ENCODE measurements at places on chromosomes 4 and X.

GRCh38 chr4:138298866-138299265 is 56.7 kb upstream of the SLC7A11 start:
- no peak for DNase-seq

GRCh38 chr4:182873289-182873688 is 43.9 kb downstream of the DCTD start:
- no peak for DNase-seq

GRCh38 chr4:85726555-85726954 is 251.6 kb downstream of the ARHGAP24 start:
- no peak for DNase-seq

- peak; percentile 44 for DNase-seq
These were observed 125.3 kb downstream of the COL4A6 start for GRCh38 chrX:108312957-108313356.

GRCh38 chr4:33411182-33411581 is 2691.0 kb downstream of the PCDH7 start:
- no peak for DNase-seq

- no peak for DNase-seq
These were observed 173.2 kb downstream of the MGST2 start for GRCh38 chr4:139838811-139839210.

- no peak for DNase-seq
These were observed 813 bp downstream of the TLR7 start for GRCh38 chrX:12867685-12868084.

- no peak for DNase-seq
These were observed 1032.7 kb downstream of the ADGRL3 start for GRCh38 chr4:62232814-62233213.

DNA sequence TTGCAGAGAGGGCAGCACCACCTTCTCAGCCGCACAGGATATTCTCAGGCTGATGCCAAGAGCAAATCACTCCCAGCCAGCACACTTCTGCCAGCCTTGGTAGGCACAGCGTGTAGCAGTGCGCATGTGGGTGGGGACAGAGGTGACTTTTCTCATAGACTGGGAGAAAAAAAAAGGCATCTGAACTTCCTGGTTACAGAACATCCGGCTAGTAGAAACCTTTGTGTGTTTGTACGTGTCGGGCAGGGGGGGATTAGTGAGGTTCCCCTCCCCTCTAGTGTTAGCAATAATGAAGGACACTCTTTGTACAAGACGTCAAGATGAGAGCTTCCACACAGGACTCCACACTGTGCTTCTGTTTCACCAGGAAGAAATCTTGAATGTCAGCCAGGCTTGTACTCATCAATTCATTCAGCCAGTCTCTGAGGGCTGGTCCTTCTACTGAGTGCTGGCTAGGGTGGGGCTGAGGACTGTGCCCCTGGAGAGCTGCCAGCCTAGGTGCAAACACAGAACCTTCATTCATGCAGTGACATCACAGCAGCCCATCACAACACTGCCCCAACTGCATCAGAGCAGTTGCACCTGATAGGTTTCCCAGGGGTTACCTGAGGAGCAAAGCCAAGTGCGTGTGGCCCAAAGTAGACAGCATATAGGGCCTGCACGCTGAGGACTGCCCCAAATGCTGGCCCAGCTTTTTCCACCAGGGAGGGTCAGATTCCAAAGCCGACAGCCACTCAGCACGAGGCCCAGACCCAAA is 34.7 kb downstream of the SLC25A5 start:
- peak; percentile 11 for DNase-seq

GRCh38 chrX:69538321-69538876 is 34.3 kb downstream of the NALF2 start:
- DNase-seq = peak; percentile 22

- no peak for DNase-seq
These were observed 221.0 kb downstream of the PALLD start for GRCh38 chr4:168717847-168718246.

- DNase-seq = no peak
These were observed 2341.6 kb downstream of the PCDH7 start for GRCh38 chr4:33061727-33062126.

DNA sequence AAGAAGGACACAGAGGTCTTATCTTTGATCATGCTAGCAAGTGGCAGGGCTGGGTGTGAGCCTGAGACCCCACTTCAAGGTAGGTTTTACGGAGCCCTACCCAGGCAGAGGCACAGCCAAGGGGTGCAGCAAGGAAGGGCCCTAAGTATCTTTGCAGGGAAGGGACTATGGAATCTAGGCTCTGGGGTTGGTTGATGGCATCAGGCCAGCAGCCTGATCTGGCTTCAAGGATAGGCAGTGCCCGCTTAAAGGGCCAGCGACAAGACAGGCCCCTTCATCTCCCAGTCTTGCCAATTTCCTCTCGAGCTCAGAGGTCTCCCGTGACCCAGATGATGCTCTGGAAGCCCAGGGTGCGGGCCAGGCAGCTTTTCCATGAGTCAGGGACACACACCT is 5.8 kb downstream of the ABLIM2 start:
- no peak for DNase-seq

GRCh38 chr4:149055624-149056023 is 613.4 kb upstream of the NR3C2 start:
- no peak for DNase-seq

DNA sequence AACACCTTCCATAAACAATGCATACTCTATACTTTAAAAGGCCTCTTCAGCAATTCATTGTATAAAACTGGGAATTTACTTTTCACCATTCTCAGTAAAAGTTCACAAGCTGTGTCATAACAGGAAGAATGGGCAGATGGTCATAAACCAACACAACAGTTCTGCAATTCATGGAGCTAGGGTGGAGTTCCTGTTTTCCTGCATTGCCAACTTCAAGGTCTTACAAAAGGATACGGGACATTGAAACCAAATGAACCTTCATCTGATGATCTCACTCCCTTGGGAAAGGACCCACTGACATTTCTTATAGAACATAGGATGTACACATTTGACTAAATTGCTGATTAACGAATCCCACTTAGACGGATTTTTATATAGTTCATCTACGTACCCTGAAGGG is 4.1 kb downstream of the KDR start:
- DNase-seq = no peak

- no peak for DNase-seq
These were observed 51.5 kb upstream of the ETNPPL start for GRCh38 chr4:108814326-108814725.

DNA sequence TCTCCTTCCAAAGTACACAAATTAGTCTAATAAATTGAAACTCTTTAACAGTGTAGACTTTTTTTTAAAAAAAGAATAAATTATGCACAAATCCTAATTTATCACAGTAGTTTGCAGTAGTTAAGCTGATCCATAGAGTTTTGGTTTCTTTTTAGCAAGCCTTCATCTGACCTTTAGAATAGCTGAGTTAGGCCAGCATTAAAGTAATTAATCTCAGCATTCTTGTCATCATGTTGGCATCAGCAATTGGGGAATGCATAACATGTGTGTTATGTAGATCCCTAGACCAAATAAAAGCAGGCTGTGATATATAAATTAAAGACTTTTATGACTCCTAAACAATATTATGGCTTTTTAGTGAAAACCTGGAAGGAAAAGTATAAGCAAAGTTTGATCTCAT is 426.5 kb upstream of the PABPC4L start:
- DNase-seq = no peak

DNA sequence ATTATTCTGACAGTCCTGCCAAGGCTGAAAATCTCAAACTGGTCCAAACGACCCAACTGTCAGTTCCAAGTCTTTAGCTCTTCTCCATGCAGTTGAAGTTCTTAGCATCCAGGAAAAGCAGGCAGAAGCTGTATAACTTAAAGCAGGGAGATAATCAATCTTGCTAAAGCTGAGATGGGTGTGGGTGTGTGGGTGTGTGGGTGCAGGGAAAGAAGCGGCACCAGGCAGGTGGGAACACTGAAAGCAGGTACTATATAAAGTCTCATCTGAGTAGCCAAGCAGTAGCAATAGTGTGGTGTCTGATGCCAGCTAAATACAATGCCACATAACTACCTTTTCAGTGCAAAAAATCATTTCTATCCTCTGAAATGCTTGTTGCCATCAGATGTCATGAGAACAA is 69.7 kb upstream of the EGFL6 start:
- no peak for DNase-seq

GRCh38 chr4:156422576-156422975 is 468.9 kb upstream of the CTSO start:
- DNase-seq = no peak
